Heart right ventricle (tissue), 16 donors: ENCODE measurements at places on chromosomes 7 and 10. TPM values are rescaled to one million over a fixed set of nuclear protein-coding genes. Genes with fewer than 3 reads are reported as not detected.

The GPR26 gene
- total RNA-seq, result not detected

The CFAP69 gene
- 1.2 TPM for total RNA-seq

The HECTD2 gene
- total RNA-seq, result 5.9 TPM

DNA sequence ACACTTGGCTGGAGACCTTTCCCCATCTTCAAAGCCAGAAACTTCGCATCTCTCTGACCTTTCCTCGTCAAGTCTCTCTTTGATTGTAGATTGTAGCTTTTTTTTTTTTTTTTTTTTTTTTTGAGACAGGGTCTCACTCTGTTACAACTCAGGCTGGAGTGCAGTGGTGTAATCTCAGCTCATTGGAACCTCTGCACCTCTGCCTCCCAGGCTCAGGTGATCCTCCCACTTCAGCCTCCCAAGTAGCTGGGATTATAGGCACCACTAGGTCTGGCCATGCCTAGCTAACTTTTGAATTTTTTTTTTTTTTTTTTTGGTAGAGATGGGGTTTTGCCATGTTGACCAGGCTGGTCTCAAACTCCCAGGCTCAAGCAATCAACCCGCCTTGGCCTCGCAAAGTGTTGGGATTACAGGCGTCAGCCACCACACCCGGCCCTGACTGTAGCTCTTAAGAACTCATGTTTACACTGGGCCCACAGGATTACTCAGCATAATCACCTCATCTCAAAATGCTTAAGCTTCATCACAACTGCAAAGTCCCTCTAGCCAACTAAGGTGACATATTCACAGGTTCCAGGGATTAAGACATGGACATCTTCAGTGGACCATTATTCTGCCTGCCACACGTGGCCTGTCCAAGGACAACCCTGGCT is 11.7 kb downstream of the POLL start:
- H3K27me3 ChIP-seq, result no peaks in the 10 kb centered on the region
- H3K27ac ChIP-seq, result no peak overlapping the region
- peaks cover 37% of the 10 kb centered on the region for H3K36me3 ChIP-seq

DNA sequence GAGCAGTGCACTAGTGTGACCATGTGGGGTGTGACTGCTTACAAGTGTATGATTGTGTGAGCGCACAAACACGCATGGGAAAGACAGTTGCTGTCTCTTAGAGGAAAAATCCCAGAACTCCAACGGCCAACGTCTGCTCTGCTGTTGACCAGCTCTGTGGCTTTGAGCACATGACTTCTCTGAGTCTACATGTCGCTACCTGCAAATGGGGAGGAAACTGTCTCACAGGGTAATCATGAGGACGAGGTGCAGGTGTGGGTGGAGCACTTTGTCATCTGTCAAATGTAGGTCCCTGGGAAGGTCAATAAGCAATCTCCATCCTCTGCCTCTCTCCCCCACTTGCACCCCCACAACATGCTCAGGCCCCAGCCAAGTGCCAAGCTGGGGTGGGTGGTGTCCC is 31.2 kb upstream of the TLX1 start:
- DNase-seq, result no peak
- no peak overlapping the region for H3K27ac ChIP-seq
- H3K4me3 ChIP-seq, result no peak overlapping the region
- H3K36me3 ChIP-seq, result no peaks in the 10 kb centered on the region

DNA sequence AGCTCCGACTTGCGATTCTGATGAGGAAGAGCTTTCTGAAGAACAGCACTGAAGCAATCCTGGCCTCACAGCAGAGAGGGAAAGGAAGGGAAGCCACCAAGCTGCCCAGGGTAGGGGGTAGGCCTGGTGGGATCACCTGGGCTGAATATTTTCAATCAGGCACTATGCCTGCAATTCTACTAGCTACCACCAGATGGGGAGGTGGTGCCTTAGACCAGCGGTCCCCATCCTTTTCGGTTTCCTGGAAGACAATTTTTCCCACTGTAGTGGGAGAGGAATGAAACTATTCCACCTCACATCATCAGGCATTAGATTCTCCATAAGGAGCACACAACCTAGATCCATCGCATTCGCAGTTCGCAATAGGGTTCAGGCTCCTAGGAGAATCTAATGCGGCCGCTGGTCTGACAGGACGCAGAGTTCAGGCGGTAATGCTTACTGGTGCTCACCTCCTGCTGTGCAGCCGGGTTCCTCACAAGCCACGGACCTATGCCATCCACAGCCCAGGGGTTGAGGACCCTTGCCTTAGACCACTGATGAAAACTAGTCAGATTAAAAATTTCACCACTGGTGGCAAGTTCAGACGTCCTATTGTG is 2.7 kb downstream of the LRRC20 start:
- H3K27ac ChIP-seq, result no peak overlapping the region
- no peaks in the 10 kb centered on the region for H3K36me3 ChIP-seq
- no peaks in the 10 kb centered on the region for H3K27me3 ChIP-seq
- H3K4me1 ChIP-seq, result peaks cover 29% of the 10 kb centered on the region
- no peak for DNase-seq

DNA sequence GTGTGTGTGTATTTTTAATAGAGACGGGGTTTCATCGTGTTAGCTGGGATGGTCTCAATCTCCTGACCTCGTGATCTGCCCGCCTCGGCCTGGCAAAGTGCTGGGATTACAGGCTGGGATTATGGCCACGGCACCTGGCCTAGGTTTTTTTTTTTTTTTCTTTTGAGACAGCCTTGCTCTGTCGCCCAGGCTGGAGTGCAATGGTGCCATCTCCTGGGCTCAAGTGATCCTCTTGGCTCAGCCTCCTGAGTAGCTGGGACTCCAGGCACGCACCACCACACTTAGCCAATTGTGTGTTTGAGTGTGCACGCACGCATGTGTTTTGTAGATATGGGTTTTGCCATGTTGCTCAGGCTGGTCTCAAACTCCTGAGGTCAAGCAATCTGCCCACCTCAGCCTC is 629.8 kb downstream of the ETV1 start:
- H3K4me3 ChIP-seq, result no peak overlapping the region
- no peak overlapping the region for H3K27ac ChIP-seq
- no peaks in the 10 kb centered on the region for H3K36me3 ChIP-seq
- no peaks in the 10 kb centered on the region for H3K4me1 ChIP-seq
- no peak for DNase-seq
